ENCODE measurements at places on chromosomes 13 and 19.

DNA sequence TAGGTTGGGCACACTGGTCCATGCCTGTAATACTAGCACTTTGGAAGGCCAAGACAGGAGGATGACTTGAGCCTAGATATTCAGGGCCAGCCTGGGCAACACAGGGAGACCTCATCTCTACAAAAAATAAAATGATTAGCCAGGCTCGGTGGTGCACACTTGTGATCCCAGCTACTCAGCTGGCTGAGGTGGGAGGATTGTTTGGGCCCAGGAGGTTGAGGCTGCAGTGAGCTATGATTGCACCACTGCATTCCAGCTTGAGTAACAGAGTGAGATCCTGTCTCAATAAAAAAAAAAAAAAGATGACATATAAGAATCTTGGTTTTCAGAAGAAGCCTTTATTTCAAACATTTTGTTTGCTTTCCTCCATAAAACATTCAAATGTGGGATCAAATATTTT lies 178.0 kb downstream of the LIG4 start:
- DNase-seq: no peak

GRCh38 chr13:33178209-33178840 lies 107.2 kb downstream of the STARD13 start:
- DNase-seq: no peak

DNA sequence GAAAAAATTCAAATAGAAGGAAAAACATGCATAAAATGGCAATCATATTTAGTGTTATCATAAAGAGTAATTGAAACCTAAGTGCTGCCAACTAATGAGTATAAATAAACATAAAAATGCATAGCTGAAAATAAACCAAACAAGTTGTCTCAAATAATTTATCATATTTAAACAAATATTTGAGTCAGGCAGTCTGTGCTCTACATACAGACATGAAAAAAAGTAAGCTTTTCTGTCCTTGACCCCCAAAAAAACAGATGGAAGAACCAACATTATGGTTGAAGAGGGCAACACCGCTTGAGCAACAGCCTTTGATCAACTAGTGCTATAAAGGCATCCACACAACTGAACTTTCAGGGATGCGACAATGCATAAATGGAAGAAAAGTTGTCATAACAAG lies 735.1 kb upstream of the MIR17HG start:
- no peak for DNase-seq

- DNase-seq: no peak
These were observed 12.4 kb upstream of the TPP2 start for GRCh38 chr13:102584434-102584833.

DNA sequence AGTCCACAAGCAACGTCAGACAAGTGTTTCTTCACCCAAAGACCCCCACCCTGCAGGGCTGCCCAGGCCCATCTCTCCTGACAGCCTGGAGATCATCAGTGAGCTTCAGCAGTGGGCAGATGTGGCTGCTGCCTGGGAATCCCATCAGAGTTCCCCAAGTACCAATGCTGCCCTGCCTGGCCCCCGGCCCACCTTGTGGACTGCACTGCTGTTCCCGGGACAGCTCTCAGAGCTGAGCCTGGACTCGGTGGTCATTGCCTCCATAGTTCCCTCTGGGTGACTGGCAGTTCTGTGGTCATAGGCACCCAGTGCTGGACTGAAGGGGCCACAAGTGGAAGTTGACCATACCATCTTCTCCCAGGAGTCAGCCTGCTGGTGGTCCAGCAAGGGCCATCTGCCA lies 24.5 kb upstream of the ZNF492 start:
- DNase-seq: no peak

DNA sequence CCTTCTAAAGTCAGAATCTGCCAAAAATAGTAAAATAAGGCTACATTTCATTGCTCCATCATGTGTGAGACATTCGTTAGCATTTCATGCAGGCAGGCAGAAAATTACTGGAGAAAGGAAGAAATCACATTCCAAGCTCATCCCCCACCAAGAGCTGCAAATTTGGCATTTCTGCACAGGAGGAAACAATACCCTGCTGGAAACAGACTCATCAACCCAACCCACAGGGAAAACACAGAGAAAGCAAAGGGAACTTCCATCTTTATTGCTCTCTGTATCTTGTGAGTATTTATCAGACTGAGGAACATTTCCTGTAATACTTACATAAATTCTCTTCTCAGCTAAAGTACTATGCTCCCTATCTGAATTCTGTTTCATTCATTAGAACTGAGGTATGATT lies 95.7 kb downstream of the KCTD12 start:
- DNase-seq: no peak

GRCh38 chr13:35838356-35838755 lies 292.8 kb downstream of the DCLK1 start:
- DNase-seq: no peak

DNA sequence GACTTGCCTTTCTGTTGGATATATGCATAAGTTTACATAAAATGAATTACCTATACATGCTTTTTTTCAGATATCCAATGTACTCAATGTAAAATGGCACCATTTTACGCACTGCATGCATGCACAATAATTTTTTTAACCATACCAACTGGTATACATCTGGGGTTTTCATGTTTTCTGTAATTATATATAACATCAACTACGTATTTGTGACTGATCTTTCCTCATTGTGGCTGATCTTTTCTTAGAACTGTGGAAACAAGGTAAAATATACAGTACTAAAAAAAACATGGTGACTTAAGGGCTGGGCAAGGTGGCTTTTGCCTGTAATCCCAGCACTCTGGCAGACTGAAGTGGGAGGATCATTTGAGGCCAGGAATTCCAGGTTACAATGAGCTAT lies 18.5 kb downstream of the PSPC1 start:
- no peak for DNase-seq

DNA sequence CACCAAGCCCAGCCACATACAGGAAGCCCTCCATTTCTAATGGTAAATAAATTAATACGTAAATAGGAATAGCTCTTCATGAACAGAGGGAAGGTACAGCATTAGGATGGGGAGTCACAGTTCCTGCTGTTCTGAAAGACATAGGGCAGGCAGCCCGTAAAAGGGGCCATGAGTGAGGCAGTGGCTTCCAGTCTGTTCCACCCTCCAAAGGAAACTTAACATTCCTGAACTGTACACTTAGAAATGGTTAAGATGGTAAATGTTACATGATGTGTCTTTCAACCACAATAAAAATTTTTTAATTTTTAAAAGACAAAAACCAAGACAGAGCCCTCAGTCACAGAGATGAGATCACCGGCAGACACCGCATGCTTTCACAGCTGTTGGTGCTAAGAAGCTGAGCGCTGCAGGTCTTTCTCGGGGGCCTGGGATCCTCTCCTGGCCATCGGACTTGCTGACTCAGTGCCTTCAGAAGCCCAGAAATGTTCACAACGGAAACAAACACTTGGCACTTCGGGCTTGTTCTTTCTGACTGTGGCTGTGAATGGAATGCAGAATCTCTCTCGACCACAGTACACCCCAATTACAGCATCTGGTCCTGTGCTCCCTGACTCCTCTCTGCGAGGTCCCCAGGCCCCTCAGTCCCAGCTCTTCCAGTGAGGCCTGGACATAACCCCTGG lies 36.4 kb downstream of the EPS15L1 start:
- peak; percentile 52 for DNase-seq

GRCh38 chr13:110405597-110406450 lies 98.7 kb downstream of the COL4A2 start:
- no peak for DNase-seq

GRCh38 chr19:58409010-58409790 lies 751 bp downstream of the ZNF584 start:
- DNase-seq: peak; percentile 30

- no peak for DNase-seq
These were observed 126.2 kb downstream of the LMO7 start for GRCh38 chr13:75762076-75762937.

- DNase-seq: no peak
These were observed 17.1 kb downstream of the PLEKHF1 start for GRCh38 chr19:29682236-29682895.

DNA sequence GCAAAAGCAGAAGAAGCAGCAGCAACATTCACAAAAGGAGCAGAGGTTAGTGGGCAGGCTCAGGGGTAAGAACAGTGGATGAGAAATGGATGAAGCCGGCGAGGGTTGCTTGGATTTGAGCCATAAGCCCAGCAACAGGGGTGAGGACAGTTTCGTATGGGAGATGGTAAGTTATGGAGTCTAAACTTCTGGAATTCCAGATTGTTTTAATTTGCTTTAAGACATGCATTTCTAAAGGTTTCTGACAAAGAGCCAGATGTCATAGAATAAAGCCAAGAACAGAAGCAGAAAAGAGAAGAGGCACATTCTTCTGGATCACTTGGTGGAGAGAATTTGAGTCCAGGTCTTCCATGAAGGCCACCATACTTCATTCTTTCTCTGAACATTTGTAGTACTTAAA lies 76.6 kb downstream of the TNFSF11 start:
- DNase-seq: no peak

GRCh38 chr13:113645329-113645728 lies 12.7 kb downstream of the ATP4B start:
- DNase-seq: no peak

- DNase-seq: peak; percentile 95
These were observed 703 bp upstream of the PLEKHG2 start for GRCh38 chr19:39411832-39412099.

- no peak for DNase-seq
These were observed 264.1 kb upstream of the SPRY2 start for GRCh38 chr13:80605011-80605410.

DNA sequence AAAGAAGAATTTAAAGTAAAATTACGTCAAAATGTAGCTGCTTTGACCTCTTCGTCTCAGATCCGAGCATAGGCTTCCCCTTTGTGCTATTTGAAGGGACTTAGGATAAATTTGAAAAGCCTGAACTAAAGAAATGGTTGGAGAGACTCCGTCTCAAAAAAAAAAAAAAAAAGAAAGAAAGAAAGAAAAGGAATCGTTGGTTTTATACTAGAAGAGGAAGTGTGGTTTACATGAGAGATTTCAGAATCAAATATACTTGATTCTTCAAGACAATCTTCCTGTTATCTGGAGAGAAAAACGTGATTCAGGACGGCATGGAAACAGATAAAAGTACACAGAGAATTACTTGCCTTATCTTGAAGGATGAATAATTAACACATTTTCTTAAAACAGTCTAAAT lies 474 bp upstream of the ZNF780B start:
- no peak for DNase-seq

Measured in dorsolateral prefrontal cortex (tissue), 122 donors.